ENCODE measurements at places on chromosomes 16 and 17.

- DNase-seq = no peak
These were observed 1.3 kb downstream of the HIGD1B start for GRCh38 chr17:44848961-44849489.

DNA sequence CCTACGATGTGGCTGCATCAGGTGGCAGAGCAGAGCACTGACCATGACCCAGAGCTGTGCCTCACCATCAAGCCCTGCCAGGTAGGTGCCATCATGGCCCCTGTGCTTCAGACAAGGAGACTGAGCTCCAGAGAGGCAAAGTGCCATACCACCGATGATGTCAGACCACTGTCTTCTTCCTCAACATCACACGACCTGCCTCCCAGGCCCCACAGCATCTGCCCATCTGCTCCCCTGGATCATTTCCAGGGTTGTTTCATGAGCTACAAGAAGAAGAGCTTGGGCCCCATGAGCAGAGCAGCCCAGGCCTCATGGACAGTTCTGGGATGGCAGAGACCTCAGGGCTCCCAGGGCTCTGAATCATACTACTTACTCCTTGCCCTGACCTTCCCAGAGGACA, 9.9 kb downstream of the XYLT1 start:
- DNase-seq = peak; percentile 52

DNA sequence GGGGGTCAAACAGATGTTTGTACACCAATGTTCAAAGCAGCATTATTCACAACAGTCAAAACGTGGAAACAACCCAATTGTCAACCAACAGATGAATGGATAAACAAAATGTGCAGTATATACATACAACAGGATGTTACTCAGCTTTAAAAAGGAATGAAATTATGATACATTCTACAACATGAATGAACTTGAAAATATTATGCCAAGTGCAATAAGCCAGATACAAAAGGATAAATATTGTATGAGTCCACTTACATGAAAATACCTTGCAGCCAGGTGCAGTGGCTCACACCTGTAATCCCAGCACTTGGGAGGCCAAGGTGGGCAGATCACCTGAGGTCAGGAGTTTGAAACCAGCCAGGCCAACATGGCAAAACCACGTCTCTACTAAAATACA, 39.9 kb downstream of the UBE2G1 start:
- DNase-seq = no peak

DNA sequence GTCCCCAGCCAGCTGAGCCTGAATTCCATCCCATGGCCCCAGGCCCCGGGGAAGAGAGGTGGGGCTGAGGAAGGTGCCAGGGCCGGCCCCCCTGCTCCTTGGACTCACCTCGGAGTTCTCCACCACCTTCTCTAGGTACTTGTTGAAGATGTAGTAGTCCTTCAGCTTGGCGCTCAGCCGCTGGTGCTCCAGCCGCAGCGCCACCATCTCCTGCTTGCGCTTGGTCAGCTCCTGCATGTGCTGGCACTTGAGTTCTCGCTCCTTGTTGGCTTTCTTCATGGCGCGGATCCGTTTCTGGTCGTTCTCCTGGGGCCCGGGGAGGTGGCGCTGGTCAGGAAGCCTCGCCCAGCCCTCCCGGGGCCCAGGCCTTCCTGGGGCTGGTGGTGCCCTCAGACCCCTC, 3.3 kb downstream of the CCDC42 start:
- no peak for DNase-seq

- no peak for DNase-seq
These were observed 53.1 kb upstream of the CHMP6 start for GRCh38 chr17:80938556-80938955.

- DNase-seq = peak; percentile 52
These were observed 12.0 kb downstream of the CORO7 start for GRCh38 chr16:4404247-4404966.

DNA sequence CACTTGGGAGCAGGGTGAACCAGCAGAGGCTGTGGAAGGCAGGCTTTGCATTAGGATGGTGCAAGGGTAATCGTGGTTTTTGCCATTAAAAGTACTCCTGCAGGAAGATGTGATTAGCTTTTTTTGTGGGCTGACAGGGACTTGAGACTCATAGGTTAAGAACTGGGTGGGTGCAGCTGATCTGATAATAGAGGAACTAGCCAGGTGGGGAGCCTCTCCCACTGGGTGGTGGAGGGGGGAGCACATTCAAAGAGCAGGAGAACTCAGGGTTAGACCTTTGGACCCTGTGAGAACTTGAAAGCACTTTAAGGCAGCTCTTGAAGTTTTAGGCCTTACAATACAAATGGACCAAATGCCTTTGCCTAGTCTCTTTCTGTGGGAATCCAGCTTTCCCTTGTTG, 32.4 kb downstream of the CCL4 start:
- DNase-seq = no peak

- DNase-seq = no peak
These were observed 6.6 kb downstream of the PRSS8 start for GRCh38 chr16:31128711-31129567.

- DNase-seq = no peak
These were observed 9.3 kb downstream of the HDAC5 start for GRCh38 chr17:44113868-44114840.

- no peak for DNase-seq
These were observed 38.8 kb upstream of the C16orf82 start for GRCh38 chr16:27027971-27028370.

GRCh38 chr17:8701221-8701620, 43.4 kb downstream of the CCDC42 start:
- DNase-seq = no peak

GRCh38 chr16:67967183-67967957, 1.1 kb downstream of the SLC12A4 start:
- peak; percentile 51 for DNase-seq

- DNase-seq = no peak
These were observed 13.4 kb downstream of the CASC3 start for GRCh38 chr17:40153603-40154236.

GRCh38 chr16:53805113-53805512, 101.2 kb downstream of the FTO start:
- DNase-seq = no peak

DNA sequence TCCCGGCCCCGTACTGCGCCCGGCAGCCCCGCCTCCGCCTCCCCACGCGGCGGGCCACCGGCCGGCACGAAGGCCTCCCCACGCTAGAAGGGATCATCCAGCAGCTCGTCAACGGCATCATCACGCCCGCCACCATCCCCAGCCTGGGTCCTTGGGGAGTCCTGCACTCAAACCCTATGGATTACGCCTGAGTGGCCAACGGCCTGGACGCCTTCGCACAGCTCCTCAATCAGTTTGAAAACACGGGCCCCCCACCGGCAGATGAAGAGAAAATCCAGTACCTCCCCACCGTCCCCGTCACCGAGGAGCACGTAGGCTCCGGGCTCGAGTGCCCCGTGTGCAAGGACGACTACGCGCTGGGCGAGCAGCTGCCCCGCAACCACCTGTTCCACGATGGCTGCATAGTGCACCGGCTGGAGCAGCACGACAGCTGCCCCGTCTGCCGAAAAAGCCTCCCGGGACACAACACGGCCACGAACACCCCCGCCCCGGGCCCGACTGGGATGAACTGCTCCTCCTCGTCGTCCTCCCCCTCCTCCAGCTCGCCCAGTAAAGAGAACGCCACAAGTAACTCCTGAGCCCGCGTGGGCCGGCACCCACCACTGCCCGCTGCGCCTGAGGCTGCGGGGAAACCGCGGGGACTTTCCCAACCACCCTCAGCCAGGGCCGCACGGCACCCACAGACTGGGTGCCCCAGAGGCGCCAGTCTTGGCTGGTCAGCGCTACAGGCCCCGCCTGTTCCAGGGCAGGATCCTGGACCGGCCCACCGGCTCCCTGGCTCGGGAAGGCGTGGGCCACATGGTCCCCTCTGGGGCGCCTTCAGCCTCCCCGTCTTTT, 39.0 kb upstream of the AKAP1 start:
- no peak for DNase-seq

DNA sequence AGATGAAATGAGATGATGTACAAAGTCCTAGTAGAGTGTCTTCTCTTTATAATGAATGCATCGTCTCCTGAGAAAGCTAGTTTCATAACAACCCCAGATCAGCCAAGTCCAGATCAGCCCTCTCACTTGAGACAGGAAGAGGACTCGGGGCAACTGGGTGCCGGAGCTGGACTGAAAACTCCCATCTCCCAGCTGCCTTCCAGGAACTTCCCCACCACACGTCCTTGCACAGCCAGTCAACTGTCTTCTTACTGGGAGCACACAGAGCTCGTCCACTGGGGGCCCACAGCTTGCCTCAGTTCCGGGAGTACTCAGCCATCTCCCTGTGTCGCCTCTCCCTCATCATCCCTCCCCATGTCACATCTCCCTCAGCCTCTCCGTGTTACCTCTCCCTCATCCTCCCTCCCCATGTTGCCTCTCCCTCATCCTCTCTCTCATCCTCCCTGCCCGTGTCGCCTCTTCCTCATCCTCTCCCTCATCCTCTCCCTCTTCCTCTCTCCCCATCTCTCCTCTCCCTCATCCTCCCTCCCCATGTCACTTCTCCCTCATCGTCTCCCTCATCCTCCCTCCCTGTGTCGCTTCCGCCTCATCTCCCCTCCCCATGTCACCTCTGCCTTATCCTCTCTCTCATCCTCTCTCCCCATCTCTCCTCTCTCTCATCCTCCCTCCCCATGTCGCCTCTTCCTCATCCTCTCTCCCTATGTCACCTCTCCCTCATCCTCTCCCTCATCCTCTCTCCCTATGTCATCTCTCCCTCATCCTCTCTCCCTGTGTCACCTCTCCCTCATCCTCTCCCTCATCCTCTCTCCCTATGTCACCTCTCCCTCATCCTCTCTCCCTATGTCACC, 22.4 kb upstream of the KCNH6 start:
- DNase-seq = no peak

DNA sequence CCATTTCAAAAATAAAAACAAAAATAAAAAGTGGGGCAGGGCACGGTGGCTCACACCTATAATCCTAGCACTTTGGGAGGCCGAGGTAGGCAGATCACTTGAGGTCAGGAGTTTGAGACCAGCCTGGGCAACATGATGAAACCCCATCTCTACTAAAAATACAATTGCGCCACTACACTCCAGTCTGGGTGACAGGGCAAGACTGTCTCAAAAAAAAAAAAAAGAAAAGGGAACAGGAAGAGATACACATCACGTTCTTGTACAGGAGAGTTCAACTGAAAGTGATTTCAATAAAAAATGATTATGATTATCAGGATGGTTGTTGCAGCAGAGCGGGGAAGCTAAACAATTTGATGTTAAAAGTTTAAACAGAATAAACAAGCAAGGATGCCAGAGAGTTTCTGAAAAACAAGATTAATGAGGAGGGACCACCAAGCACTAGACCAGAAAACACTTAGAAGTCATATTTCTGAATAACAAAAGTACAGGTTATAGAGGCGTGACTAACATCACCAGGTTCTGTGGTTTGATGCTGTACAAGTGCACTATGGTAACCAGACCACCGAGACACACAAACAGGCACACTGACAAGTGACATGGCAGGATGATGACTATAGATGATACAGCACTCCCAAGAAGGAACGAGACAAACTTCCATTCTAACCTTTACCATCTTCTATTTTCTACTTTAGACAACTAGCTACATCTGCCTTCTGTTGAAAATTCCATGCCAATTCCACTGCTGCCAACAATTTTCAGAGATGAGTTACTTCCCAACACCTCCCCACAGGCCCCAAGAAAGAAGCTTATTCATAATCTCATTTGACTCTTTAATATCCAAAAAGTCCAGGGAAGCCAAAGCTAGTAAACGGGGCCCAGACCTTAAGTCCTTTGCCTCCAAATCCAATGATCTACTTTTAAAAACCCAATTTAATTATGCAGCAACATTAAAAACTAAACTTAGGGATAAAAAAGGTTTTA, 11.8 kb downstream of the DNAJA2 start:
- no peak for DNase-seq

DNA sequence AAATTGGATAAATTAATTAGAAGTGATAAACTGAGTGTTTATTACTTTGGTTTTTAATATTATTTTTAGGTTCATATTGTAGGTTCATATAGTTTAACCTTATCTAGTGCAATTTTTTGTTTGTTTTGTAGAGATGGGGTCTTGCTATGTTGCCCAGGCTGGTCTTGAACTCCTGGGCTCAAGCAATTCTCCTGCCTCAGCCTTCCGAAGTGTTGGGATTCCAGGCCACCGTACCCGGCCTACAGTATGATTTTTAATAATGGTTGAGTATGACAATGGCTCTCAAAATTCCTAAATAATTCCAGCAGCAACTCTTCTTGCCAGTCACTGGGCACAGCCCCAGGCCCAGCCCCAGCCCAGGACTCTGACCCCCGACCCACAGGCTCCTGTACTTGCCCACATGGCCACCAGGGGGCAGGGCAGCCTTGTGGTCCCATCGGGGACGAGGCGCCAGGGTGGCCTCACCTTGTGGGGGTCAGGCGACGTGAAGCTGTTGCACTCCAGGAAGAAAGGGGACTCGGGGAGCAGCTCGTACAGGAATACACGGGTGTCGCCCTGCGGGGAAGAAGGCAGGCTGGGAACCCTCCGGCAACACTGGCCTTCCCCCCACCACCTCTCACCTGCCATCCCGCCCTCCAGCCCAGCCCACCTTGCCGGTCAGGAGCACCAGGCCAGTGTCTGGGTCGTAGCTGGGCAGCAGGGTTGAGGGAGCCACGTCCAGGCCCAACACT, 7.9 kb upstream of the PAM16 start:
- DNase-seq = peak; percentile 43

DNA sequence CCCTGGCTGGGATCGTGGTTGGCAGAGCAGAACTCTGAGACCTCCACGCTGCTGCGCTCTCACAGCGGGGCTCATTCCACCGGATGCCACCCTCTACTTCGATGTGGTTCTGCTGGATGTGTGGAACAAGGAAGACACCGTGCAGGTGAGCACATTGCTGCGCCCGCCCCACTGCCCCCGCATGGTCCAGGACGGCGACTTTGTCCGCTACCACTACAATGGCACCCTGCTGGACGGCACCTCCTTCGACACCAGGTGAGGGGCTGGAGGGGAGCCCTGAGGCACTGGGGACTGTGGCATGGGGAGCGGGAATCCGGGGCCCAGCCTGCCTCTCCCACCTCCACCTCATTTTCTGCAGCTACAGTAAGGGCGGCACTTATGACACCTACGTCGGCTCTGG, 5.2 kb downstream of the FKBP10 start:
- no peak for DNase-seq

DNA sequence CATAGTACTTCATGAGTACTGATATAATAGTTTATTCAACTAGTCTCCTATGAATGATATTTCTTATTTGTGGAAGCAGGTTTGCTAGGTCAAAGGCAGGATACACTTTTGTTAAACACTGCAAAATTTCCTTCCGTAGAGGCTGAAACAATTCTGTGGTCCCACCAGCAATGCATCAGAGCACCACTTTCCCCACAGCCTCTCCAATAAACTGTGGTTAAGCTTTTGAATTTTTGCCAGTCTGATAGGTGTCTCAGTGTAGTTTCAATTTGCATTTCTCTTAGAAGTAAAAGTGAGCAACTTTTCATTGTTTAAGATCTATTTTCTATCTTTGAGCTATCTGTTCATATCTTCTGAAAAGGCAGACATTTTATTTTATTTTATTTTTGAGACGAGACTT, 36.4 kb upstream of the CORO6 start:
- no peak for DNase-seq
